ENCODE measurements at places on chromosomes 12 and 14. TPM values are rescaled to one million over a fixed set of nuclear protein-coding genes. Genes with fewer than 3 reads are reported as not detected.

Gene CFAP251
- total RNA-seq, result 4.6 TPM

Gene NINJ2
- total RNA-seq, result 8.6 TPM

DNA sequence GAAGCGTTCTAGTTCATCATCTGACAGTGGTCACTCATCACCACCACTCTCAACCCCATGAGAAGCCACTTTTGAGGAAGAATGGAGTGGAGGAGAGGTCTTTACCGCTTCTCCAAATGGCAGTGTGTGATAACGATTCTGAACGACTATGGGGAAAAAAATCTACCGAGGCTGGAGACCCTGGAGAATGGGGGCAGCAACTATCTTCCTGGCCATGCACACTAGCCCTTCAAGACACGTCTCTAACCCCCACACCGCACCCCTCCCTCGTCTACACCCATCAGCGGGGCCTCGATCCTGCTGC, 365 bp downstream of the ING4 start:
- DNase-seq, result no peak

DNA sequence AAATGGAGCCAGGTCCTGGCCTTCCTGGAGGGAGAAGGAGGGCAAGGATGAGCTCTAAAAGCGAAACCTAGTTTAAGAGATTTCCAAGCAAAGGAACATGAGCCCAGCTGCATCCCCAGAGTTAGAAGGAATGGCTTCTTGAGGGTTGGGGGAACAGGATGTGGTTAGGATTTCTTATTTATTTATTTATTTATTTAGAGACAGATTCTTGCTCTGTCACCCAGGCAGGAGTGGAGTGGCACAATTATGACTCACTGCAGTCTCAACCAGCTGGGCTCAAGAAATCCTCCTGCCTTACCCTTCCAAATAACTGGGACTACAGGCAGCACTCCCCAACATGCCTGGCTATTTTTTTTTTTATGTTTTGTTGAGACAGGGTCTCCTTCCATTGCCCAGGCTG, 25.3 kb upstream of the TMEM106C start:
- DNase-seq, result no peak

DNA sequence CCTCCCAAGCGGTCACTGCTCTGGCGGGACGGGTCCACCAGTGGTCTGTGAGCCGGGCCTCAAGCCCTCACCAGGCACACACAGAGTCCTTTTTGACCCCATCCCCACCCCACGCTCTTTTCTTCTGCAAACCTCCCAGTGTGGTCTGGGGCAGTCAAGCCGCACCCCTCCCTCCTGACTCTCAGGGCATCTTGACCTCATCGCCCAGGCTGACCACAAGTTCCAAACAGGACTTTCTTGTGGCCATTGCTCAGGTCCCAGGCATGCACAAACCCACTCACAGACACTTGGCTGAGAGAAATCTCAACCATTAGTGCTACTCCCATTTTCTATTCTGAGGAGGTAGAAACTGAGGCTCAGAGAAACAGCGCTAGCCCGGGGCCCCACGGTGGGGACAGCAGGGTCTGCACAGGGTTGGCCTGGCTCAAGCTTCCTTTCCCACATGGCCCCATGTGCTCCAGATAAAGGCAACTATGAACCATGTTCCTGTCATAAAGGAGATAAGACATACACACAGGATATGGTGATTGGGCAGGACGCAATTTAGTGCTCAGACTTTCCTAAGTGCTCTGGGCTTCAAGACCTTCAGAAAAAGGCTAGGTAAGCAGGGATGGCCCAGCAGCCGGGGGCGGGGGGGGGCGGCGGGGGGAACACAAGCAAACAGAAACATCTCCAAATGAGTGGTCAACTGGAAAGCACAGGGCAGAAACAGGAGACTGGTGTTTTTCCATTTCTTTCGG, 69.6 kb downstream of the ITPK1 start:
- no peak for DNase-seq

Gene SDSL
- 6.0 TPM for total RNA-seq

DNA sequence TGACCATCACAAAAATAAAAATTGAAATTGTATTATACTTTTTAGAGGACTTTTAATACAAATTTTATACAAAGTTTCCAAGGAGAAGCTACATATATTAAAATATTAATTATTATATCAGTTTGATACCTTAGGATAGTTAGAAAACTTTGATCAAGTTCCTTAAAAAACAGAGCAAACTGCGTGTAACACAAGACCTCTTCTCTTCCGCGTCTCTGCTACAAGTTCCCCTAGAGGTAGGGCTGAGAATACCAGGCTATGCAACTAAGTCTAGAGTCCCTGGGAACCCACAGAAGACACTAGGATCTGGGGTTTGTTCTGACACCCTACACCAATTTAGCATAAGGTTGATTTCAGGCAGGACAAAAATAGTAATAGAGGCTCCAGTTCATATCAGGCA, 319.0 kb downstream of the FOXG1 start:
- DNase-seq, result no peak

- DNase-seq, result no peak
These were observed 30.6 kb downstream of the RESF1 start for GRCh38 chr12:31989571-31990362.

GRCh38 chr12:41743835-41744234, 400.8 kb downstream of the GXYLT1 start:
- DNase-seq, result no peak
